ENCODE measurements at places on chromosomes 1 and 21.

GRCh38 chr1:30966690-30967369, 58.3 kb upstream of the SDC3 start:
- peak; percentile 46 for DNase-seq

GRCh38 chr1:112790920-112791722, 76.0 kb upstream of the PPM1J start:
- DNase-seq: no peak

- DNase-seq: no peak
Measured at GRCh38 chr1:87560137-87560536, 231.5 kb downstream of the LMO4 start.

GRCh38 chr1:213131851-213132655, 81.0 kb downstream of the RPS6KC1 start:
- DNase-seq: no peak

DNA sequence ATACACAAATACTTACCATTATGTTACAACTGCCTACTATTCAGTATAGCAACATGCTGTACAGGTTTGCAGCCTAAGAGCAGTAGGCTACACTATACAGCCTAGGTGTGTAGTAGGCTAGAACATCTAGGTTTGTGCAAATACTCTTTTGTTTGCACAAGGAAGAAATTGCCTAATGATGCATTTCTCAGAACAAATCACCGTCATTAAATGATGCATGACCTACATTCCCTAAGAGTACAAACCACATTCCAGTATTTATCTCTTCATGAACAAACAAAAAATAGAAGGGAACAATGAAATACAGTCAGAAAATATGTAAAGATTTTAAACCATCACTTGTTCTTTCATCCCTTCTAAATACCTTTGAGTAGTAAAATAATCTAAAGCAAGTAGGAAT, 109.7 kb upstream of the HP1BP3 start:
- DNase-seq: no peak

- DNase-seq: no peak
Measured at GRCh38 chr1:178461104-178461503, 35.7 kb downstream of the CLEC20A start.

DNA sequence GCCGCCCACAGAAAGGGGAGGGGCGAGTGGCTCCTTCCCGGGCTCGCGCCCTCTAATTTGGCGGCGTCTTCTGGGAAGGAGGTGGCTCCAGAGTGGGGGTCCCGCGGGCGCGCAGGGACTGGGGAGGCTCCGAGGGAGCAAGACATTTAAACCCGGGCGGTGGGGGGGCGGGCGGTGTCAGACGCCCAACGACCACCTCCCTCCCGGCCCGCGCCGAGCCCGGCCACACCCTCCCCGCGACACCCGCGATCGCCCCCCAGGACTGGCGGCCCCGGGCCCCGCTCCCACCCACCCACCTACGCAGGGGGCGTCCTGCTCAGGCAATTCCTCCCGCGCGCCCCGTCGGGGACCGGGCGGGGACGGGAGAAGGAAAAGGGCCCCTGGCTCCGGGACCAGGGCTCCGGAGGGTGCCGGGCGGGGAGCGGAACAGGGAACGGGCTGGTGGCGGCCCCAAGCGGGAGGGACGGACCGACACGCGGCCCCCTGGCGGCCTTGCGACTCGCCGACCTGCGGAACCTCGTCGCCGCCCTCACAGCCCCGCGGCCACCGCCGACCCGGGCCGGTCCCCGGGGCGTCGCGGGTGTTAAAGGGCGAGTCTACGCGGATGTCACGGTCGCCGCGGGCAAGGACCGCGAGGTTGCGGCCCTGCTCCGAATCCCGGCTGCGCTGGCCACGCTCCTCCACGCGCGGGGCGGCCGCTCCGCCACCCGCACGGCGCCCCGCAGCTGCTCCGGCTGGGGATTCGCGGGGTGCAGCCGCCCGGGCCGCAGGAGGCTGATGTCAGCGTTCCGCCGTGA, 94.0 kb upstream of the FMN2 start:
- no peak for DNase-seq

- no peak for DNase-seq
Measured at GRCh38 chr1:94993931-94994645, 67.2 kb upstream of the CNN3 start.

GRCh38 chr21:33067043-33067442, 2.9 kb upstream of the OLIG1 start:
- no peak for DNase-seq

- DNase-seq: no peak
Measured at GRCh38 chr1:196698993-196699392, 47.1 kb downstream of the CFH start.

- no peak for DNase-seq
Measured at GRCh38 chr1:5728663-5729355, 263.4 kb downstream of the NPHP4 start.

GRCh38 chr1:57208741-57209302, 215.0 kb downstream of the DAB1 start:
- no peak for DNase-seq

DNA sequence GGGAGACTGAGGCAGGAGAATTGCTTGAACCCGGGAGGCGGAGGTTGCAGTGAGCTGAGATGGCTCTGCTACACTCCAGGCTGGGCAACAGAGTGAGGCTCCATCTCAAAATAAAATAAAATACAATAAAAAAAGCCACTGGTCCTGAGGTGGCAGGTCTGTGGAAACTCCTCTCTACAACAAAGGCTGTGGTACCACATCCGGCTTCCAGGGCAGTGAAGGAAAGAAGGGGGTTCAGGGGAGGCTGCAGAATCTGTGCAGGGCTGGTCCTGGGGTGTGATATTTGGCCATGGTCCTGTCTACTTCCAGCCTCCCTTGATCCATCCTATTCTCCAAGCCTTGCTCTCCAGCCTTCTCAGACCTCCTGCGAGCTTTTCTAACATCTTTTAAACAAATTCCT, 731 bp upstream of the ZNF683 start:
- no peak for DNase-seq

- peak; percentile 60 for DNase-seq
Measured at GRCh38 chr1:54070171-54070837, 16.9 kb downstream of the TCEANC2 start.

Data from A172 (cell line).